ENCODE measurements at places on chromosomes 3 and 15.

DNA sequence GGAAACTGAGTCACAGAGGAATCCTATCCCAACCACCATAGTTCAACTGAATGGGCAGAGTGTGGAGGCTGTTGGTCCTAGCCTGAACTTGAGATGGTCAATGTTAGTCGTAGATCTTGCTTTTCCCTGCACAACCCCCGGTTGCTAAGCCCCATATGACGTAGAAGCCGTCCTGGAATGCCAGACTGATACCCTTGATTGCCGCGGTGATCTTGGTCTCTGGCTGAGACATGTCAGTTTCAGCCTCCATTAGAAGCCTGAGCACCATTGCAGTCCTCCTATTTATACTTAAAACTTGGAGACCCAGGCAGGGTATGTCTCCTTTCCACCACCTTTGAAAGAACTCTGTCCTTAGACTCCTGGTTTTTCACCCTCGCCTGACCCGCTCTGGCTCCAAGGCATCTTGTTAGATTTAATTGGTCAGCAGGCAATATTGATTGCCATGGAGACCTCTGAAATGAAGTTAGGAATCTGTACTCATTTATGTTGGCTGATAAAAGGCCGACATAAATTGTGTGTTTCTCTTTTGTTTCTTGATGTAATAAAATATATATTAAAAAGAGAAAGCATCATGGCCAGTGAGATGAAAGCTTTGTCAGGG lies 53.4 kb downstream of the RPLP1 start:
- DNase-seq: no peak

DNA sequence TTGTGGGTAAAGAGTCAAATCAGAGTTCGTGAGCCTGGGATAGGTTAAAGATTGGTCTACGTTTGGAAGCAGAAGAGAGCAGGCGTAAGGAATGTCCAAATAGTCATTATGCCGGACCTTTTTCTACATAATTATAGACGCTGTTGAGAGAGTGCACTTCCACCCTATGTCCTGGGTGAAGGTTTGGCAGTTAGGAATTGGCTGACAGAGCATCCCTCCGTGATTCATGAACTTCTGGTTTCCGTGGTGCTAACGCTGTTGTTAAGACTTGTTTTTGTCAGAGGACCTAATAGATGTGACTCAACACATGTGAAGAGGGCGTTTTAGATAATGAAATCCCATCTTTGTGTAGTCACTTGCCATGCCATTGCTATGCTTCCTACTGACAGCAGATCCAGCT lies 1.1 kb downstream of the EAF1 start:
- DNase-seq: peak; percentile 32

DNA sequence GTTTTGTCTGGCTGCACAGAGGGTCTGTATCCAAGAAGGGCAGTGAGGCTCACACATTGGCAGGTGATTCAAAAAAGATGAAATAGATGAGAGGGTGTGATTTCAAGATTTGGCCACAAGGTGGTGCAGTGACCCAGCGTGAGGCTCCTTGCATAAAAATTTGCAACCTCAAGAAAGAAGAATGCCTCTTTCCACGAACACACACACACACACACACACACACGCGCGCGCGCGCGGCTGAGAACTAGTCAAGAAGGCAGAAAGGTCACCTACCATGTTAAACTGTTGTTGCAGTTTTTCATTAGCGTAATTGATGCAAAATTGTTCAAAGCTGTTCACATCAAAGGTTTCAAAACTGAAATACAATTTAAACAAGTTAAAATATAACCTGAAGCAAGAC lies 39.2 kb downstream of the MYO5C start:
- DNase-seq: peak; percentile 91

GRCh38 chr3:4795905-4796304 lies 183.3 kb upstream of the BHLHE40 start:
- DNase-seq: no peak

DNA sequence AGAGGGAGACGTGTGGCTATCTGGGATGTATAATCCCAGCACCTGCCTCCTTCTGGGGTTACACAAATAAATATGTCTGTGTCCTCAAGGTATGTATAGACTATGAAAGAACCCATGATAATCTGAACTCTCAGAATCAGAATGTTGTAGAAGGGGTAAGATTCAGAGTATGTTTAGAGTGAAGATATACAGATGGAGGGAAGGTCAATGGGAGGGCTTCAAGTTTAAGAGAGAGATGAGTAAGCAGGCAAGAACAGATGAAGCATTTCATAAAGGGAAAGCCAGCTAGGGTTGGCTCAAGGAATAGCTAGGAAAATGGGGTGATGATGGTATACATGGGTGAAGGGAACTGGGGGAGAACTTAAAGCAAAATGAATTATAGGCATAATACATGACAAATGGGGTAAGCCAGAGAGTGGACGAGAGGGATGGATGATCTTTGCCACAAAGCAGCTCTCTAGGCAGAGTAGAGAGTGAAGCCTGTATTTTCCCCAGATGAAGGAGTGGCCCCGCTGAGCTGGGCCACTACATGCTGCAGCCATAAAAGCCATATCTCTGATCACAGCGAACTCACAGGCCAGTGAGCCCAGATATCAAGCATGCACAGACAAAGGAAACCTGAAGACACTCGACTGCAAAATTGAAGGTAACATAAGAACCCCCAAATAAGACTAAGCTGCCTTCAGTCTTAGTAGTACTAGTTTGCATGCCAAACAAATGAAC lies 15.9 kb upstream of the ZBTB38 start:
- no peak for DNase-seq

- peak; percentile 57 for DNase-seq
Measured at GRCh38 chr3:63232764-63233396, 45.2 kb upstream of the SYNPR start.

GRCh38 chr15:84035399-84035766 lies 200.2 kb upstream of the GOLGA6L4 start:
- DNase-seq: peak; percentile 40

DNA sequence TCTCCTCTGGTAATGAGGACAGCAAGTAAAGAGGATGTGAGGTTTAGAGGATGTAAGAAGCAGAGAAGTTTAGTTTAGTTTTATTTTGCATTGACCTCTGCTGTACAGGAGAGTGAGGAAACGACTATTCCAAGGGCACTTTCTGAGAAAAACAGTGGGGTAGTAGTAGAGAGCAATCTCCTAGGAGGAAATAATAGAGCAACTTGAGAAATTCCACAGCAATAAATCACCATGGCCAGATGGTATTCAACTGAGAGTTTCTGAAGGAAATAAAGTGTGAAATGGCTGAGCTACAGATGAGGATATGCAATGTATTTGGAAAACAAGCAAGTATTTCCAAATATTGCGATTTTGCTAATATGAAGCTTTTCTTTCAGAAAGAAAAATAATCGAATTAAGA lies 118.9 kb downstream of the DPH6 start:
- peak; percentile 79 for DNase-seq

- DNase-seq: no peak
Measured at GRCh38 chr15:74032606-74033561, 38.4 kb downstream of the PML start.

- no peak for DNase-seq
Measured at GRCh38 chr15:92326236-92326635, 67.4 kb upstream of the ST8SIA2 start.

- peak; percentile 51 for DNase-seq
Measured at GRCh38 chr3:115324056-115324455, 177.0 kb upstream of the ZBTB20 start.

- DNase-seq: no peak
Measured at GRCh38 chr15:94965593-94965992, 734.2 kb downstream of the MCTP2 start.

DNA sequence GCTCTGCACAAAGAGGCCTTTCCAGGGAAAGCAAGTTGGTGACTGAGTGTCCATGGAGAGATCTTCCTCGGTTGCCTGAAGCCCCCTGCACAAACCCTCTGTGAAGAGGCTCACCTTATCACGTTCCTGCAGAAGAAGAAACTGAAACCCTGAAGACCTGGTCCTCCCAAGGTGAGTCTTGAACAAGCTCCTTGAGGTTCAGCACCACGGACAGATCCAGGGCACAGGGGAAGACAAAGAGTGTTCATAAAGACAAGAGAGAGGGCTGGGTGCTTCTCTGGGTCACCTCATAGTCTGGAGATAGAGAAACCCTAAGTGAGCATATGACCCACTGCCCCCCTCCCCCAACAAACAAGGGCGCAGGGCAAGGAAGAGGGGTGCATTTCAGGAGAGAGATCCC lies 21.7 kb upstream of the TBC1D21 start:
- peak; percentile 65 for DNase-seq

GRCh38 chr3:187024536-187025226 lies 94.4 kb downstream of the ST6GAL1 start:
- no peak for DNase-seq

DNA sequence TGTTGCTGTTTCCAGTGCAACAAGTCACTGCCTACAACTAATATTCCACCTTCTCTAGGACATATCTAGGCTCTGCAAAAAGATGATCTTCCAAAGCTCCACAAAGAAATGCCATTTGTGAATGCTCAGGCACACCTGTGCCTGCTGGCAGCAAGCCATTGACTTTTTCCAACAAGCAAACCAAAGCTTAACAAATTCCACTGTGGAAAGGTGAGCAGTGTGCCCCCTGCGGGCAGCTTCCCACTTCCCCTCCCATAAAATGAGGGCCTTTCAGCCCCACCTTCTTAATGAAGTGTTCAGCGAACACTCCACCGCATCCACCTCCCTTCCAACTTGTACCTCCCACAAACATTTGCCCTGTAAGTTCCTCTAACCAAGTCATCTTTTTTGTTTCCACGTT lies 157.5 kb upstream of the SLC24A5 start:
- DNase-seq: no peak

DNA sequence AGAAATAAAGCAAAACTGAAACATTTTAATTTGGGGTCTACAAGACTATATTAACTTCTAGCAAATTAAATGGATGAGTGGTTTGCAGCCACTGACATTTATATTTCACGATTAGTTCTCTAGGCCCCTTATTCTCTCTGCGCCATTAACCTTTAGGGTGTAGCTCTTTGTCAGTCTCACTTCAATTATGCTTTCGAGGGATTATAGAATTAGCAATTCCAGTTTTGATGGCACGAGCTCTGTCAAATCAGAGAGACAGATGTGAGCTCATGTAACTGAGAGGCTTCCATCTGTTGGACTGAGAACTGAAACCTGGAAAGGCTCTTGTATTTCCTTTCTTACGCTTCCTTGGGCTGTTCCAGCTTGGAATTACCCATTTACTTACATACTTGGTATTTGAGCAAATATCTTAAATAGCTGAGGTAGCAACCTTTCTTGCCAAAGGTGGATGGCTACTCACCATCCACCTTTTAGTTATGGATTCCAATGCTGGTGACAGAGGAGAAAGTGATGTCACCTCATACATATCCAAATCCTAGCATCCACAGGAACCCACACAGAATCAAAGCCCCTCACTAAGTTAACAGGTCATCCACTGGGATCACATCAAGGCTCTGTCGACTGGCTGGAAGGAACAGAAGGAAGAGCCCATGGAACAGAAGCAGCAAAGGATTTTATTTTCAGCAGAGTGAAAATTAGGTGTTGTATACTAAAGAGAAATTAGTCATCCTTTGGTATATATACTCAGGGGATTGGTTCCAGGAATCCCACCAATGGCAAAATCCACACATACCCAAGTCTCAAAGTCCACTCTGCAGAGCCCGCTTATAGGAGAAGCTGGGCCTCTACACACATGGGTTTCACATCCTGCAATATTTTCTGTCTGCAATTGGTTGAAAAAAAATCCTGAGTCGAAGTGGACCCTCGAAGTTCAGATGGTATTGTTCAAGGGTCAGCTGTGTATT lies 20.8 kb downstream of the VGLL4 start:
- no peak for DNase-seq

GRCh38 chr15:49688135-49688790 lies 67.4 kb downstream of the DTWD1 start:
- no peak for DNase-seq

- no peak for DNase-seq
Measured at GRCh38 chr3:49058011-49058410, 28.8 kb upstream of the IMPDH2 start.

GRCh38 chr3:41651718-41652117 lies 310.2 kb downstream of the ULK4 start:
- DNase-seq: no peak

DNA sequence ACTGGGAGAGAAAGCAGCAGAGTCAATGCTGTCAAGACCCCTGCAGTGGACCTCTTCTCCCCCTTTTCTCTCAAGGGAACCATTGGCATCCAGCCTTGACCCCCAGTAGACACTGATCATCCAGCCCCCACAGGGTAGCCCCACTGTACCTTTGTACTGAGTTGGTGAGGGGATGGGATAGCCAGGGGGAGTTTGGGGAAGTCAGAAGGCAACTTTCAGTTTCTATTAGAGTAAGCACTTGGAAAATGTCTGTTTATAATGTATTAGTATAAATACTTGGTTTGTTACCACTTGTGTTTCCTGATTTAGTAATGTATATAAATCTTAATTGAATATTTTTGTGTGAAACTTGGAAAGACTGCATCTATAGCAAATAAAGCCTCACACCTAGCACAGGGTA lies 25.0 kb downstream of the DAG1 start:
- DNase-seq: no peak

DNA sequence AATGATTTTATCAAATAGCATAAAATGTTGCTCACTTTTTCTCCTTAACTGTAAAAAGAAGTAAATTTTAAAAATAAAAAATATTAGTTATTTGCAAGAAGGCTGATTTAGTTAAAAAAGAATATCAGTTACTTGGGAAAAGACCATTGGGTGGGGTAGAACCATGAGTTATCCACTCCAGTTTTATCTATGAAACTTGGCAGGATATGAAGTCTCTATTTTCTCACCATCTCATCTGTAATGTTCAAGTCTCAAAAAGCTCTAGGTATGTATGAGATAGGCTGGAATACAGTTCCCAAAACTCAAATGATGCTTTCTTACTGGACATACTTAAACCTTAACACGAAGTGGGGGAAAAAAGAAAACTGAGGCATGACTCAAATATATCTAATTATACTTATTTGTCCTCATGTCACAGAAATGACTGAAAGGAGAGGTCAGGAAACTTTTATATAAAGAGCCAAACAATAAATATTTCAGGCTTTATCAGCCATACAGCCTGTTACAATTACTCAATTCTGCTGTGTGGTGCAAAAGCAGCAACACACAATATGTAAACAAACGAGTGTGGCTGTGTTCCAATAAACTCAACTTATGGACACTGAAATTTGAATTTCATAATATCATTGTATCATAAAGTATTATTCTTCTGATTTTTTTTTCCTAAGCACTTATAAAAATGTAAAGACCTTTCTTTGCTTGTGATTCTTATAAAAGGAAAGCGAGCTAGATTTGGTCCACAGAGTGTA lies 131.8 kb downstream of the TBL1XR1 start:
- peak; percentile 52 for DNase-seq

DNA sequence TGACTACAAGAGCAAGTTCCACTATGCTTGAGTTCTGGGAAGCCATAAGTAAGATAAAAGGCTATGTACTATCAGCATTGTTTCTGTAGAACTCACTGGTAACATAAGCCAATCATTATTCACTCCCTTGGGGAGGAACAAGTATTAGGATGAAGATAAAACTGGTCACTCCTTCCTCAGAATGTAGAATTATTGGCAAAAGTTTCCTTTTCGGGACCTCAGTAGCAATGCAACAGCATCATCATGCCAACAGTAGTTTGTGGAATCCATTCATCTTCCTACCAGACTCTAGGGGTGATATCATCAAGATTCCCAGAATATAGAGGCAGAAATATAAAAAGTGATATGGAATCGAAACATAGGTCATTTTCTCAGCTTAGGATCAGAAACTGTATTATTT lies 209.5 kb downstream of the PLOD2 start:
- DNase-seq: no peak

Measured in adipocyte (in vitro differentiated cells).